T-cell (primary cell): ENCODE measurements at places on chromosomes 3 and 15.

- no peaks in the 10 kb centered on the region for H3K36me3 ChIP-seq
- no peak for DNase-seq
- no peaks in the 10 kb centered on the region for H3K27me3 ChIP-seq
- no peak overlapping the region for H3K27ac ChIP-seq
- no peaks in the 10 kb centered on the region for H3K4me1 ChIP-seq
Observed at GRCh38 chr3:182445576-182445975, 347.7 kb upstream of the ATP11B start.

- no peaks in the 10 kb centered on the region for H3K36me3 ChIP-seq
- no peak for DNase-seq
- H3K4me1 ChIP-seq = no peaks in the 10 kb centered on the region
- no peaks in the 10 kb centered on the region for H3K27me3 ChIP-seq
- H3K4me3 ChIP-seq = no peak overlapping the region
- no peak overlapping the region for H3K27ac ChIP-seq
Observed at GRCh38 chr3:71628522-71628921, 45.0 kb upstream of the FOXP1 start.

- peaks cover 14% of the 10 kb centered on the region for H3K4me1 ChIP-seq
- no peaks in the 10 kb centered on the region for H3K27me3 ChIP-seq
- no peak for DNase-seq
- no peak overlapping the region for H3K27ac ChIP-seq
- peaks cover 2% of the 10 kb centered on the region for H3K36me3 ChIP-seq
Observed at GRCh38 chr3:66439666-66440344, 61.0 kb downstream of the LRIG1 start.

DNA sequence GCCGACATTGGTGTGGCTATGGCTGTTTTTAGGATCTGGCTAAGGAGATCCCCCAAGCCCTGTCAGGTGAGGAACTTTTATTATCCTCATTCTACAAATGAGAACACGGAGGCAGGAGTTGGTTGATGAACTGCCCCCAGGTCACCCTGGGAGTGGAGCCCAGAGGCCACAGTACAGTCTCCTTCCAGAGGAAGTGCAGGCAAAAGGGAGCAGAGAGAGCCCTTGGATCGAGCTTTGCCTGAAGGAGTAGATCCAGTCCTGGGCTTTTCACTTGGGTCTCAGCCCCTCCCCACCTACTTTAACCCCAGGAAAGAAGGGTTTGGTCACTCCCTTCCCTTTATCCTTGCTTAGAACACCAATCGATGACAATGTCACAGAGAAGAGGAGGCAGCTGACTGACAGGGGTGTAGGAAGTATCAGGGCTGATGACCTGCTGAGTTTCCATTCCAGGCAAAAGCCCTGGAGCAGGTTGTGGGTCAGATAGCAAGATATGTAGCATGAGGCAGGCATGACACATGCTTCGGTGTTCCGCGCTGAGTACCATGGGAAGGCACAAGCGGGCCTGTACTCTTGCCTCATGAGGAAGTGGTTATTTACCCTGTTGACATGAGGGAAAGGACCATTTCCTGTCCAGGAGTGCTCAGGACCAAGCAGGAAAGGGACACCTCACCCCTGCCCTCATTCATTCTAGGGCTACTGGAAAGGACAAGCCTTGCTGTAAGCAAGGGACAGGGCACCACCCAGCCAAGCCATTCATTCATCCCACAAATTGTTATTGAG, 5.8 kb upstream of the PLA2G4D start:
- no peak overlapping the region for H3K27ac ChIP-seq
- no peaks in the 10 kb centered on the region for H3K27me3 ChIP-seq
- no peaks in the 10 kb centered on the region for H3K4me1 ChIP-seq

- H3K36me3 ChIP-seq = no peaks in the 10 kb centered on the region
- H3K27ac ChIP-seq = no peak overlapping the region
- no peak overlapping the region for H3K4me3 ChIP-seq
Observed at GRCh38 chr3:127849368-127849767, 27.1 kb upstream of the MGLL start.

GRCh38 chr15:99507504-99508310, 58.1 kb upstream of the MEF2A start:
- no peak overlapping the region for H3K27ac ChIP-seq
- no peaks in the 10 kb centered on the region for H3K36me3 ChIP-seq
- H3K4me1 ChIP-seq = peaks cover 12% of the 10 kb centered on the region
- H3K27me3 ChIP-seq = no peaks in the 10 kb centered on the region
- H3K4me3 ChIP-seq = no peak overlapping the region
- no peak for DNase-seq

DNA sequence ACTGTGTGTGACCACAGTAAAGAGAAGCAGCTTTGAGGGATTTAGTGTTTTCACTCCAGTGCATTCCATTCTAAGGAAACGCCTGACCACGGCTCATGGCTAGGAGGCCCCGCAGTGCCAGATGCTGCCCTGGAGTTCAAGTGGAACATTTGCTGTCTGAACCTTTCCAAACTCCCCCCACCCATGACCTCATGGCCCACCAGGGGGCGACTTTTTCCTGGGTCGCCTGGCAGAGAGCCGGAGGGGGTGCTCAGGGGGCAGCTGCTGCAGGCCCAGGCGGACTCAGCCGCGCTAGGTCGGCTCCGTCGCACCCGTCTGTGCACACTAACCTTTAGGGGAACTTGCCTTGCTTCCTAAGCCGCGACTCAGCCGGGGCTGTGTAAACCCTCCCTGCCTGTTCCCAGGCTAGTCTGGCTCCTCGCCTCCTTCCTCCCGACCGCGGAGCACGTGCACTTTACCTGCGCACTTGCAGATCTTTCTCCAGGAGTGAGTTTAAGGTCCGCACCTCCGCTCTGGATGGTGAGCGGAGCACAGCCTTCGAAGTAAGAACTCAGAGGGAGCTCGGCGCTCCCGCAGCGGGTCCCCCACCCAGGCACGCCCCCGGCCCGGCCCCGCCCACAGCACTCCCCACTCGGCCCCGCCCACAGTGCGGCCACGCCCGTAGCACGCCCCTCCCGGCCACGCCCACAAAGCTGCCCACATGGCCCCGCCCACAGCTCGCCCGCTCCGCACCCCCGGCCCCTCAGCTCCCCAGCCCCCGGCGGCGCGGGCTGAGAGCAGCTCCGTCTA, at the start of gene OCA2:
OCA2 (minus strand) TSS at position 550 of the 789 bp plus-strand sequence. CDS start 17,441 bp downstream, outside the sequence.
- peak; percentile 68 for DNase-seq
- no peak within 1 kb of the TSS for H3K27ac ChIP-seq

DNA sequence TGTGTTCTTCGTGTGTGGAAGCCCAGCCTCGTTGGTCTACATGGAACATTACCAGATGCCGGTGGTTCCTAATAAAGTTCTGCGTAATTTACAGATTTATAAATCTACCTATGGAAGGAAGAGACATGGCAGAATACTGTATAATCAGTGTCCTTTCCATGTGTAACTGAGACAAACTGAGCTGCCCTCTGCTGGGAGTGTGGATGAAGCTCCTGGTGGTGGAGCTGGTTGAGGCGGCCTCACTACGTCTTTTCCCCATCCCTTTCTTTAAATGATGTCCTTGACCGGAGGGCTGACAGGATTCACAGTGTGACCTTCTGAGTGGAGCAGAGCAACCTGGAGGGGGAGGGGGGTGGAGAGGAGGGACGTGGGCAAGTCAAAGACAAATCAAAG, 267.0 kb upstream of the CHRM5 start:
- no peaks in the 10 kb centered on the region for H3K36me3 ChIP-seq
- no peaks in the 10 kb centered on the region for H3K4me1 ChIP-seq
- no peak overlapping the region for H3K27ac ChIP-seq

DNA sequence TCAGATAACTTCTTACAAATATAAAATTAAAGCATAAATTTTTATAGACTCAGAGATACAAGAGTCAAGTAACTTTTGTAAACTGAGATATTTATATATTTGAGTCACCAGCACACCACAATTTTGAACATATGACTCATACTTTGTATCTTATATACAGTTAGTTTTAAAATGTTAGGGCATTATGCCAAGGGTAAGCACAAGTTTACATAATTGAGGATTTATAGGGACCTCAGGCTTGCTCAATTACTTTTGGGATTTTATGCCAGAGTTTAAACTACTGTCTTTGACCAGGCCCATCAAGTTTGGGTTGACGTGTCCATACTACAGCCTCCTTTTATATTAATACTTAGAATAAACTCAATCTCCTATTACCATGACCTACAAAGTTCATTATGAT, 7.4 kb upstream of the FGF7 start:
- H3K27ac ChIP-seq = no peak overlapping the region
- peaks cover 4% of the 10 kb centered on the region for H3K27me3 ChIP-seq
- H3K4me1 ChIP-seq = no peaks in the 10 kb centered on the region
- H3K4me3 ChIP-seq = no peak overlapping the region
- H3K36me3 ChIP-seq = no peaks in the 10 kb centered on the region

DNA sequence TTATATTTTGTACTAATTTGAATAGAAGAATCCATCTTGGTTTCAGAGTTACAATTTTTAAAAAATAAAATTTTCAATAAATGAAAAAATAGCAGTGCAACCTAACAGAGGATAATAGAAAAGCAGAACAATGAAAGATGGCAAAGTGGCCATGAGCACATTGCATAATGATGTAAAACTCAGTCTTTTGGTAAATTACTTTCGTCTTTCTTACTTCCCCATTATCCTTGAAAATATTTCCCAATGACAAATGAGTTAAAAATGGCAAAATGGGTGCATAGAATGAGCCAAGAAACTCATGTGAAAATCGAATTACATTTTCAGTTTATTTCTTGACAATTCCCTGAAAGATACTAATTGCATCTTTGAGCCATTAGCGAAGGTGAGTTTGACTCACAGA, 236.4 kb downstream of the CDIN1 start:
- no peaks in the 10 kb centered on the region for H3K36me3 ChIP-seq
- H3K27ac ChIP-seq = no peak overlapping the region
- no peaks in the 10 kb centered on the region for H3K27me3 ChIP-seq
- no peak for DNase-seq

DNA sequence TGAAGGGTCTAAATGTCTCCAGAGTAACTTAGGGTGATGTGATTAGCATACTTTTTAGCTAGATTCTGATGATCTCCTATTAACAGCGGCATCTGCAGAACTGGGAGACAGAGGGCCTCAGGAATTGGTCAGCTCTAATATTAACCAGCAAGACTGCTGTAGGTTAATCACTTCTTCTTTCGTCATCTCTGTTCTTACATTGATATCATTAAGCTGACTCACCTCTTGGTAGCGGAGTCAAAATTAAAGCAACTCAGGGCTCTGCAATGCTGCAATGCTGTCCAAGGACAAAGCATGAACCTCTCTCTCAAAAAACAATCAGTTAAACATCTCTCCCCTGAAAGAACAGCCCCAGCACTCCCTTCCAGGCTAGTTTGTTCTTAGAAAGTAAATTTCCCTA, 57.5 kb upstream of the TRA2B start:
- H3K4me3 ChIP-seq = no peak overlapping the region
- no peaks in the 10 kb centered on the region for H3K36me3 ChIP-seq
- no peaks in the 10 kb centered on the region for H3K27me3 ChIP-seq
- no peak for DNase-seq
- H3K27ac ChIP-seq = no peak overlapping the region
- H3K4me1 ChIP-seq = no peaks in the 10 kb centered on the region
